Activated gamma-delta T cell treated with anti-CD3 and anti-CD28 coated beads, Interleukin-2, amount 50 U/mL, for 16 hours (primary cell): ENCODE measurements at places on chromosomes 11 and 22.

DNA sequence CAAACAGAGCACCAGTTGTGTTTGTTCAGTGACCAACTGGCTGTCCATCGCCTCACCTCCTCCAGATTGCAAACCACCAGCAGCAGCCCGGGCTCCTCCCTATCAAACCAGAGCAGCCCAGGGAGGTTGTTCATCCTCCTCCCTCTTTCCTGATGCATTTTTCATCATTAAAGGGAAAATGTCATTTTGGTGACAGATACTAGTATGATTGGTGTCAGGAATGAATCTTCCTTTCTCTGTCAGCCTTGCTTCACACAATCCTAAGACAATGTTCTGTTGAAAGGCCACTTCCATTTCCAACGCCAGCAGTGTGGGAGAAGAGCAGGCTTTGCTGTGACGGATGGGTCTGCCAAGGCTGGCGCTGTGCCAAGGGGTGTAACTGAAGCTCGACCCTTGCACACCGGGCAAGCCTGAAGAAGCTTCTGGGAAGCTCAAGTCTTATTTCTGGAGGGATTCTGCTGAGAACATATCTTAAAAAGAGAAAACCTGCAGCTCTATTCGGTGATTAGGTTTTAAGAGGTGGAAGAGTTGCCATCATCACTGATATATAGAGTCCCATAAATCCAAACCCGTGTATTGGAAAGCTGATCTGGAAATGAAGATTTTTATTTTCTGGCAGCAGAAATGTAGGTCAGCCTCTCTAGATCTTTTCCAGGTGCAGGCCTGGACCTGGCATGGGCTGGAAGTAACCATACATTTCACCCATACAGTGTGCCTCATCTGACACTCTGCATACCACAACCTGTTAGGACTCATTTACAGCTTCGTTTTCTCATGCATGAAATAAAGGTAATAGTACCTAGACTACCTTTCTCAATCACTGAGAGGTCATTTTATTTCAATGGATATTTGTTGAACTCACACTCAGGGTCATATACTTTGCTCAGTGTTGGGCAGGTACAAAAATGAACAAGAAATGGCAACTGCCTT lies 524.5 kb downstream of the NTM start:
- DNase-seq: no peak

DNA sequence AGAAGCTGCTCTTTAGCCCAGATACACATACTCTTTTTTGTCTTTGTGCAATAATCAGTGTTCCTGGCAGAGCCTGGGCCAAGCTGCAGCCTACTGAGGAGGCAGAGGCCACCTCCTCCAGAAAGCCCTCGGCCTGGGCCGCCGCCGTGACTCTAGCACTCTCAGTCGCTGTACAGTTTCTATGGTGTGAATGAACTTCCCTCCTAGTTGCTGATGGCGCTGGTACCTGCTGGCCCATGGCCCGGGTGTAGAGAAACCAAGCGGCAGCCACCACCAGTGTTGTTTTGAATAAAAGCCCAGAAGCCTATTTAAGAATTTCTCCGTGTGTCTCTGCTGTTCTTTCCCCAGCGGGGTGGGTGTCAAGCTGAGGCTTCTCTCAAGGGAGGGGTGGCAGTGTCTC lies 118.9 kb downstream of the CACNA1I start:
- DNase-seq: no peak

- DNase-seq: no peak
Measured at GRCh38 chr11:123587559-123587958, 66.9 kb downstream of the SCN3B start.

DNA sequence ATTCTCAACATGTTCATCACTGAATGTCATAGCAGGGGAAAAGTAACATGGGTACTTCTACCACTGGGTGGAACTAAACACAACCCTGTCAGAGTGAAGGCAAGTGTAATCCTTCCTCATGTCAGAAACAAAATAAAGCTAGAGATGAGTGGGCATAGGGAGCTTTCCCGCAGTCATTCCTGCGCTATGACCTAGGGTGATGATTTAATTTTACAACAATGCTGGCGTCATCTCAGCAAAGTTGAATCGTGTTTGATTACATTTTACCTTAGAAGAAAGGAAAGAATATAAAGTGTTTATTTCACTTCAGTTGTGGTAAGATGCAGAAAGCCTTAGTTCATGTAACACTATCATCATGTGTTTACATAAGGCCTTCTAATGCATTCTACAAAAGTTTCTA lies 355.6 kb downstream of the METTL15 start:
- no peak for DNase-seq

GRCh38 chr11:80826808-80827207 lies 1386.0 kb upstream of the TENM4 start:
- DNase-seq: no peak

- peak; percentile 23 for DNase-seq
Measured at GRCh38 chr22:24758164-24758799, 16.2 kb downstream of the PIWIL3 start.

- DNase-seq: no peak
Measured at GRCh38 chr11:65870706-65871681, 1.6 kb downstream of the EFEMP2 start.

- DNase-seq: no peak
Measured at GRCh38 chr11:88544656-88545280, 207.2 kb upstream of the CTSC start.

- DNase-seq: no peak
Measured at GRCh38 chr11:118155776-118156530, 3.3 kb upstream of the SCN4B start.

GRCh38 chr11:2670541-2671100 lies 29.2 kb downstream of the KCNQ1OT1 start:
- DNase-seq: no peak

- DNase-seq: no peak
Measured at GRCh38 chr22:29479417-29480261, at the start of gene NEFH. TSS of gene NEFH (plus strand) at chr22:29480218. CDS start at chr22:29480263, 45 bp downstream.

DNA sequence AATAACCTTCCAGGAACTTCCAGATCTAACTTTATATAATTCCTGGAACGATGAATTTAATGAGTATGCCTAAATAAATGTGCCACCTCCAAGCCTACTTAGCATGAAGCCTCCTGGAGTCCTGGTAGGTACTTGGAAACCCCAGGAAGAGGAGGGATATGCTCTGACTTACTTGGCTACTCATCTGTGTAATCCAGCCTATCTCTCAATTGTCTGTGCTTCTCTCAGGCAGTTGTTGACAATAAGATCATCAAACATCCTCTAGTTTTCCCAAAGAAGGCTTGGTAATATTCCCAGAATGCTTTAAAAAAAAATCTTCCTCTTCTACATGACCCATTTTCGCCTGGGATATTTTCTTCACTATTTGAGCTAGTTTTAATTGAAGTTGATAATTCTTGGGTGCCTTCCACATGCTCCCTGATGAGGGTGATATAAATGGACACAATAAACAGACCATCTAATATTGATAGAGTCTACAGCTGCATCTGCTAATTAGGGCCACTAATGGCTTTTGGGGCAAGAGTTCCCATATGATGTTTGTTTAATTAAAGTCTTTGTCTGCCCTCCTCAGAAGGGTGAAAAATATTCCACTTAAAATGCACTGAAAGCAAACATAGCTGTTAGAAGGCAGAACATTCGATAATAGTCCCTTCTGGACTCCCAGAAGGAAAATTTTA lies 75.5 kb upstream of the RAB38 start:
- no peak for DNase-seq

- DNase-seq: no peak
Measured at GRCh38 chr11:130555251-130555841, 106.9 kb downstream of the ADAMTS15 start.

DNA sequence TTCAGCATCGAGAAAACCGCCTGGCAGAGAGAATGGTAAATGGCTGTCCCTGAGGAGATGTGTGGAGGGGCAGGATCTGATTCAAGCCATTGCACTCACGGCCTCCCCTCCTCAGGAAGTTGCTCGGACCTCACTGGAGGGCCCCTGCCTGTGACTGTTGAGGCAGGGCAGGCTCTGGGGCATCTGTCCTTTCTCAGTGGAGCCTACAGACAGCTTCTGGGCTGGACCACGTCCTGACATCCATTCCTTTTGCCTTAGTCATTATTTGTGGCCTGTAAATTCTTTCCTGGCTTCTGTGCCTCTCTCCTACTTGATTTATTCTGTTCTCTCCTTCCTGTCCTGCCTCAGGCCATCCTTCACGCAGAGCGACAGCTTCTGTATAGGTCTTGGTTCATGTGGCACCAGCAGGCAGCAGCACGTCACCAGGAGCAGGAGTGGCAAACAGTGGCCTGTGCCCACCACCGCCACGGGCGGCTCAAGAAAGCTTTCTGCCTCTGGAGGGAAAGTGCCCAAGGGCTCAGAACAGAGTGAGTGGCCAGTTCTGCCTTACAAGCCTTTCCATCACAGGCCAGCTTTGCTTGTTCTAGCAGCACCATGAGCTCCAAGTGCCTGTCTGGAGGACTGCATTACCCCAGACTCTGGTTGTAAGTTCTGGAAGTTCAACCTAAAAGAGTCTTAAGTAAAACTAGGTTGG lies 59.6 kb downstream of the PISD start:
- DNase-seq: no peak

GRCh38 chr11:122864386-122865115 lies 18.0 kb upstream of the JHY start:
- no peak for DNase-seq

DNA sequence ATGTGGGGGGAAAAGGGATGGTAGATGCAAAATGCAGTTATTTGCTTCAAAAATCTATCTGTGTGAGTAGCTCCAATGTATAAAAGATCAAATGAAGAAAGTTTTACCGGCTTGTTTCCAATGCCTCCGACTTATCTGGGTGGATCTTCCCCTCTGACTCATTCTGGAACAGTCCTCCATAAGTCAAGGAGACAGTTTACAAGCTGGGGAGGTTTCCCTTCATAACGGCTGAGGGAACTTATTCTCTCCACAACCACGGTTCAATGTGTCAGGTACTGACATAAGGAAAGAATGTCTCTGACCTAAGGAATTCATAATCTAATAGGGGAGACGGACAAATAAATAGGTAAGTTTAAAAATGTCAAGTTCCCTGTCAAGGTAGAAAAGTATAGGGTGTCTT lies 49.7 kb upstream of the BIRC3 start:
- DNase-seq: no peak

- no peak for DNase-seq
Measured at GRCh38 chr22:24957043-24957442, 4.5 kb downstream of the KIAA1671 start.

GRCh38 chr11:20670932-20671403 lies 1.6 kb downstream of the NELL1 start:
- no peak for DNase-seq

- DNase-seq: no peak
Measured at GRCh38 chr22:45710469-45710868, 38.8 kb downstream of the ATXN10 start.

- DNase-seq: no peak
Measured at GRCh38 chr11:93783765-93784144, 327 bp upstream of the MED17 start.

DNA sequence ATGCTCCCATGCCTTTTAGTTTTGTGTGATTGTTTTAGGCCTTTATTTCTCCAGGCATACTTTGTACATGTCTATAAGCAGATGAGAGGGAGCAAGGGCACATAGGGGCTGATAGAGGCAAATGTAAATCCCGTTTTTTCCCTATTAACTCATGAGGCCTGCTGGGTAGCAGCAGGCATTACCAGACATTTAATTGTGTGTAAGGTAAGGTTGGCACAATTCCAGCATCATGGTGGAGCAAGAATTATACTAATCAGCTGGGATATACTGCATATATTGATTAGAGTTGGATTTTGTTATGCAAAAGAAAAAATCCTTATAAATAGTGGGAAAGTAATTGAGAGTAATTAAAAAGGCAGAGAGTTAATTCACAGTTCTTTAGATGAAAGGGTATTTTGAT lies 12.2 kb downstream of the FAT3 start:
- no peak for DNase-seq

DNA sequence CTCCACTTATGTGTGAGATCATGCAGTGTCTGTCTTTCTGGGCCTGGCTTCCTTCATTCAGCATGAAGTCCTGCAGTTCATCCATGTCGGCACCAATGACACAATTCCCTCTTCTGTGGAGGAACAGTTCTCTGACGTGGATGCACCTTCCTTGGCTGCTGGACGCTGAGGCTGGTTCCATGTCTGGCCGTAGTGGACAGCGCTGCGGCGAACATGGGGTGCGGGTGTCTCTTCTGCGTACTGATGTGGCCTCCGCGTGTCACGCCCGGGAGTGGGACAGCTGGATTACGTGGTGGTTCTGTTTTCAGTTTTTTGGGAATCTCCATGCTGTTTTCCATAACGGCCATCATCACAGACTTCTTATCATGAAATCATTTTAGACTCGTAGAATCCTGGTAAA lies 16.9 kb upstream of the MUC2 start:
- DNase-seq: no peak

DNA sequence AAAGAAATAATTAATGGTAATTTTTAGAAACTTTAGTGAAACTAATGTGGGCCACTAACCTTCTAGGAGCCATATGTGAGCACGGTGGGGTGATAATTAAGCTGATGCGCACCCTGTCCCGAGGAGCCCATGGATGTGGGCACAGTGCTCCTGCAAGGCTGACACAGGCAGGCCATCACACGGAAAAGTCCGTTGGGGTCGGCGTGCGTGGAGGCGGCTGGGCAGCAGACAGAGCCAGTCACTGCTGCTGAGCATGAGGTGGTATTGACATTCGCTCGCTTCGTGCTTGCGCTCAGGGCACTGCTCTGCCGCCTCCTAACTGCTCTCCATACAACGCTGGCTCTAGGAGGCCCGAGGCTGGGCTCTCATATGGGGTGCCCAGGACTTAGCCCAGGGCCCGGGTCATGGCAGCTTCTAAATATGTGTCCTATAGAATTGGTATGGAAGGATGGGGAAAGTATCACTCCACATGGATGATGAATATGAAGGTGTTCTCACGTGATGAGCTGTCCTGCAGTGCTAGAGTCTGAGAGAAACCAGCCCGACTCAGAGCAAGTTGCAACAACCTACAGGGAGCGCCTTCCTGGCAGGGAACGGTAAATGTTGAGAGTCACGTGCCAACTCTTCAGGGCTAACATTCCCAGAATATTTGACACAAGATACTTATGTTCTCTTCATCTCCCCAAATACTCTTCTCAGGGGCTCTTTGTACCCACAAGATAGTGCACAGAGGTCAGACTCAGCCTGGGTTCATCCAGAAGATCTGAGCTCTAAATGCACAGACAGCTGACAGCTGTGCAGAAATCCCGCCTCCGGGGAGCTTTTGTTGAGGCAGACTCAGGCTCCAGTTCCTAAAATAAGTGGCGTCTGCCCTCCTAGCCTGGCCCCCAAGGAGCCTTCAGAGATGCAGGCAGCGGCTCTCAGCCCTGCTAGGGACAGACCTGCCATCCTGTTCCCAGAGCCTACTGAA lies 50.6 kb upstream of the ARFGAP3 start:
- no peak for DNase-seq

- no peak for DNase-seq
Measured at GRCh38 chr11:69067200-69067599, 18.5 kb downstream of the TPCN2 start.

DNA sequence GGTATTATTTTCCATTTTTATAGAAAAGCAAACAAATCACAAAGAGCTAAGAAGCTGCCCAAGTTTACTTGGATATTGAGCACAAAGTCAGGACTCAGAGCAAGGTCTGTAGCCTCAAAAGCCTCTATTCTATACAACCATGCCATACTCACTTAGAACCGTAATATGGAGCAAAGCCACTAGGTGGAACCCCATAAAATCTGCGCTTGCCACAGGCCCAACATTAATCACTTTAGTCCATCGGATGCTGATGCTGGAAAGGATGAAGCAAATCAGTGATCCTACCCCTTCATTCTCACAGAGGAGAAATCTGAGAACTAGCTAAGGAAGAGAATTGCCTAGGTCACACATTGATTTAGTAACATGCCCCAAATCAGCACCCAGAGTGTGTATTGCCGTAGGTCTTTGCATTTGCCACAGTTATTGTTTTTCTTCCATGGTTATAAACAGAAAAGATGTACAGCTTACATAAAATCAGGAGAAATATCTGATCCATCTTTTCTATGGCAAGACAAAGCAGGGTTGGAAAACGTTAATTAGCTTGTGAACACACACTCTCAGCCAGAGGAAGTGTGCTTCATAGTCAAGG lies 56.7 kb upstream of the RAB38 start:
- no peak for DNase-seq
